ENCODE measurements at places on chromosomes 3 and 15. TPM values are rescaled to one million over a fixed set of nuclear protein-coding genes. Genes with fewer than 3 reads are reported as not detected.

CPN2 gene
- total RNA-seq, result not detected

GJD2 gene
- total RNA-seq, result not detected

NPAP1 gene
- not detected for total RNA-seq

PIF1 gene
- 21.5 TPM for total RNA-seq

IQCH gene
- 2.4 TPM for total RNA-seq

CCR9 gene
- not detected for total RNA-seq

IL5RA gene
- total RNA-seq, result not detected

CCDC9B gene
- total RNA-seq, result 22.7 TPM

RHCG gene
- 41.2 TPM for total RNA-seq
